ENCODE measurements at places on chromosomes 2 and 18.
A peak's percentile ranks its signal among the peaks of the same experiment; 100 is the strongest.

GRCh38 chr2:19119326-19120001 lies 239.0 kb downstream of the OSR1 start:
- DNase-seq: peak; percentile 39

DNA sequence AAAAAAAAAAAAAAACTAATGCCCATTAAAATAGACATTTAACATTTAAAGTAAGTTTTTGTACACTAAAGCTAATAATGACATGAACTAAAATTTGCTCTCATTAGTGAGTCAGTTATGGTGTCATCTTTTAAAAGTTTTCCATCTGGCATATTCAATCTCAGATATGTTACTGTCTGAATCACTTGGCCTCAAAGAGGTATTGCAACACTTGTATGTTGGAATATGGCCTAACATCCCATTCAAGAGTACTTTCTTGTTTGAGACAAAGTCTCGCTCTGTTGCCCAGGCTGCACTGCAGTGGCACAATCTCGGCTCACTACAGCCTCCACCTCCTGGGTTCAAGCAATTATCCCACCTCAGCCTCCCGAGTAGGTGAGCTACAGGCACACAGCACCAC lies 169.7 kb downstream of the TMEM163 start:
- DNase-seq: no peak

- no peak for DNase-seq
Measured at GRCh38 chr18:42578792-42579191, 536.7 kb downstream of the RIT2 start.

GRCh38 chr18:68469049-68469625 lies 245.8 kb downstream of the TMX3 start:
- DNase-seq: no peak

DNA sequence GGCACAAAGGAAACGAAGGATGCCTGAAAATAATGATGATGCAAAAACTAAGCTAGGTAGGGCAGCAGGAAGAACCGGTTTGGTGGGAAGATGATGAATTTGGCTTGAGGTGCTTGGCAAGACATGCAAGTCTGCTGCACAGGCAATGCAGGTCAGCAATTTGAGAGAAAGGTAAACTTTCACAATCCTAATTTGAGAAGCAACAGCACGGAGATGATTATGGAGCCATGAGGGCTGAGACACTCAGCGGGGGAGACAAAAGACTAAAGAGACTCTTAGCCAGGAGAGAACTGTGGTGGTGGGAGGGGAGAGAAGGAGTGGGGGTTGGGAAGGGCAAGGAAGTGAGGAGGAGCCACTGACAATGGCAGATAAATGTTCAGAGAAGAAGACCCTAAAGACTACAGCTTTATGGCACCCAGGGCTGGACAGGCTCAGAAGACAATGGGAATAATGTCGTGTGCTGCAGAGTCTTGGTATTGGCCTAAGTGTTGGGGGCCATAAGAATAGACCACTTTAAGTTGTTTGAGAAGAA lies 19.4 kb upstream of the RNF149 start:
- no peak for DNase-seq

All from nucleus accumbens (tissue), 56 donors.